Activated CD4-positive, alpha-beta T cell treated with anti-CD3 and anti-CD28 coated beads for 48 hours (primary cell): ENCODE measurements at places on chromosomes 16 and 17.

GRCh38 chr16:51450909-51451308 lies 299.8 kb upstream of the SALL1 start:
- no peak for DNase-seq

GRCh38 chr16:26668026-26668425 lies 398.7 kb upstream of the C16orf82 start:
- no peak for DNase-seq

- no peak for DNase-seq
These were observed 114.1 kb downstream of the NOG start for GRCh38 chr17:56707312-56708219.

- DNase-seq: no peak
These were observed 14.9 kb upstream of the WNT9B start for GRCh38 chr17:46836500-46836899.

GRCh38 chr17:68310152-68310551 lies 18.9 kb downstream of the ARSG start:
- DNase-seq: peak; percentile 45

DNA sequence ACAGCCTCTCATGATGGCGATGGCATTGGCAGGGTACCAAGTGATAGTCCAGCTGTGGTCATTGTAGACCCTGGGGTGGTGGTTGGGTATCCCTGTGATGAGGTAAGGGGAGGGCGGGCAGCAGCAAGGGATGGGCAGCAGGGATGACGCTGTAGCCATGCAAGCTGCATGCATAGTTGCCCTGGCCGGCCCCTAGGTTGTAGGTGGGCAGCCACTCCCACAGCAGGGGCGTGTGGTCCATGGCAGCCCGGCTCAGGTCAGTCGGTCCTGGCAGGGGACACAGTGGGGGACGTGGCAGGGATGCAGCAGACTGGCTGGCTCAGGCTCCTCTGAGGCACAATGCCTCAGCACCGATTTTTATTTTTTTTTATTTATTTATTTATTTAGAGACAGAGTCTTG lies 8.7 kb downstream of the DRC3 start:
- DNase-seq: no peak

GRCh38 chr17:8995711-8996110 lies 25.6 kb upstream of the NTN1 start:
- DNase-seq: no peak

- peak; percentile 3 for DNase-seq
These were observed 107.2 kb upstream of the DYNLRB2 start for GRCh38 chr16:80433623-80434022.

GRCh38 chr17:27664606-27664965 lies 33.6 kb downstream of the LGALS9 start:
- DNase-seq: no peak

DNA sequence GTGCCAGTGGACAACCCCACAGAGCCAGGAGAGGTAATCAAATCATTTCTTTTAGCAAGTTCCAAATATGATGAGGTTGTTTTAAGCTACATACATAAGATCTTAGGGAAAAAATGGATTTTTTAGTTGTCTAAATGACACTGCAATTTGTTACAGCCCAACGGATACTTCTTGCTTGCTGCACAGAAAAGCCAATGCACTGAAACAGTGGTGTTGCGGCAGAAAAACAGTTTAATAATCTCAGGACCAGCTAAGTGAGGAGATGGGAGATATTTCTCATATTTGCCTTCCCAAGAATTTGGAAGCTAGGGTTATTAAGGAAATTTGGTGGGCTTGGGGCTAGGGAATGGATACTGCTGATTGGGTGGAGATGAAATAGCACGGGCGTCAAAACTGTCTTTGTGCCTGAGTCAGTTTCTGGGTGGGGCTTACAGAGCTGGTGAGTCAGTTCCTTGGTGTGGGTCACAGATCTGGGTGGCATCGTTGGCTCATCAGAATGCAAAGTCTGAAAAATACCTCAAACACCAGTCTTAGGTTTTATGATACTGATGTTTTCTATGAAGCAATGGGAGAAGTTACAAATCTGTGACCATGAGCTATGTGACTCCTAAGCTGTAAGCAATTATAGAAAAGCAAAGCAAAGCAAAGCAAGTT lies 255.4 kb downstream of the IRX3 start:
- no peak for DNase-seq

- DNase-seq: no peak
These were observed 15.0 kb downstream of the ITGB4 start for GRCh38 chr17:75736173-75736835.

DNA sequence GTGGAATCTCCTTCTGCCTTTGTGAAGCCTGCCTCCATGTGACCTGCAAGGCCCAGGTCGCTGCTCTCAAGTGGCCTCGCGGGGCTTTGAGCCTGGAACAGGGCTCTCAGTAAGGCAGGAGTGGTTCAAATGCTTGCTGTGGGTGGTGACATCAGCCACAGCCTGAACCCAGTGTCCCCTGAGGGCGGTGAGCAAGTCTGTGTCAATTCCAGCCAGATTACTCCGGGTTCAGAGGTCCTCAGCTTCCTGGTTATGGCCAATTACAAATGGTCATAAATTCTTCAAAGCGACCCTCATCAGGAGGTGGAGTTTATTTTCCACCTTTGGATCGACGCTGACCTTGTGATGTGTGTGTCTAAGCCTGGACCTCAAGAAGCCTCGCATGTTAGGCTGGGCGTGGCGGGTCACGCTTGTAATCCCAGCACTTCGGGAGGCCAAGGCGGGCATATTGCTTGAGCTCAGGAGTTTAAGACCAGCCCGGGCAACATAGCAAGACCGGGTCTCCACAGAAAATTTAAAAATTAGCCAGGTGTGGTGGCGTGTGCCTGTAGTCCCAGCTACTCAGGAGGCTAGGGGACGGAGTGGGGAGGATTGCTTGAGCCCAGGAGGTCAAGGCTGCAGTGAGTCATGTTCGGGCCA lies 17.3 kb downstream of the LGALS3BP start:
- DNase-seq: no peak

GRCh38 chr16:87233928-87234327 lies 83.3 kb downstream of the C16orf95 start:
- DNase-seq: no peak

- DNase-seq: no peak
These were observed 5.9 kb upstream of the RAB40C start for GRCh38 chr16:583815-584591.

DNA sequence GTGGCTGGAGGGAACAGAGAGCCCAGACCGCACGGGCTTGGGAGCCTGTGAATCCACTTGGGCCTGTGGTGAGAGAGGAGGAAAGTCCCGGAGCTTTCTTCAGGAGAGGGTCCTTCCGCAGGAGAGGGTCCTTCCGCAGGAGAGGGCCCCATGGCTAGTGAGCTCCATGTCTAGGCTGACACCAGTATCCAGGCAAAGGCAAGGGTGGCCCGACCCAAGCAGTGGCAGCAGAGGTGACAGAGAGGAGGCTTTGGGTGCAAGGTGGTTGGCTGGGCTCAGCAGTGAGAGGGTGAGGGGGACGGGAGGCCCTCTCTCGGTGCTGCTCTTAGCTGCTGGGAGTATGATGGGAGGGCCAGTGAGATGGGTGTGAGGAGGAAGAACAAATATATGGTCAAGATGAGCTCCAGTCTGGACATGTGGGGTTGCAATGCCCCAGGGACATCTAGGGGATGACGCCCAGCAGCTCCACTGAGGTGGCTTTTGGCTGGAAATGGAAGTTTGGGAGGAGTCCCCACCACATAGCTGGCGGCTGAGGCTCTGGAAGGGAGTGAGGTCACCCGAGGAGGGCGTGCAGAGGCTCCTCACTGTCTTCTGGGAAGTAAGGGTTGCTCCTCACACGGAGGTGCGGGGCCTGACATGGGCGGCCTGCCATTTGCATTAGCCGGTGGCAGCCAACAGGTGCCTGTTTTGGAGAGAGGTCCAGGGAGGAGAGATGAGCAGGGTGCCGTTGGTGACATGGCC lies 2.3 kb upstream of the HSD3B7 start:
- DNase-seq: no peak

DNA sequence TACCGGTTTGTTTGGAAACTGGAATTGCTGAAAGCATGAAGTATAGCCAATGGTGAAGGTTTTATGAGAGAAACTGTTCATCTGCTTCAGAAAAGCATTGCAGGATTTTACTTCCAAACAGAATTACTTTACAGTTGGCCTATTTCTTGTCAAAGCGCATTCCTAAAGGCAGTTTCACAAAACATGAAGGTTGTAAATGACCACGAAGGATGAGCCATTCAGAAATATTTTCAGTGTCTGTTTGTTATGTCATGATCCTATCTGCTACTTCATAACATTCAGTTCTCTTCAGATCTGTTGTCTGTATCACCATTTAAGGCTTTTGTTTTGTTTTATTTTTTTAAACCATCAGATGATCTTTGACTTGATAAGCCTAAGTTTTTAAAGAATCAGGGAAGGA lies 45.7 kb downstream of the AATF start:
- no peak for DNase-seq

DNA sequence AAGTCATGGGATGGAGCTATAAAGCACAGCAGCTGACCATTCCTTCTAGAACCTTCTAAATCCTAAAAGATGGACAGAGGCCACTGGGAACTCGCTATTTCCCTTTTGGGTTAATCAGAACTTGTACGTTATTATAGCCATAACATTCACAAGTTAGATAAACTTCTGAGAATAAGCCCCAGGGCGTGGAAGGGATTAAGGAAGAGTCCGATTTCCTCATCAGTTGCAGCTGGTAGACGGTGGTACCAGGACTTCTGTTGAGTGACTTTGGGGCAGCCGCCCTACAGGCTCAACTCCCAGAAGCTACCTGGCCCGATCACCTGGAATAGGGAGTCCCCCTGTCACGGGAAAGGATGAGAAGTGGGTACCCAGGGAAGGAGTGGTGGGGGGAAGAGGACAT lies 370.1 kb upstream of the ZFHX3 start:
- no peak for DNase-seq

- DNase-seq: no peak
These were observed 6.5 kb upstream of the CDH5 start for GRCh38 chr16:66359811-66360608.

DNA sequence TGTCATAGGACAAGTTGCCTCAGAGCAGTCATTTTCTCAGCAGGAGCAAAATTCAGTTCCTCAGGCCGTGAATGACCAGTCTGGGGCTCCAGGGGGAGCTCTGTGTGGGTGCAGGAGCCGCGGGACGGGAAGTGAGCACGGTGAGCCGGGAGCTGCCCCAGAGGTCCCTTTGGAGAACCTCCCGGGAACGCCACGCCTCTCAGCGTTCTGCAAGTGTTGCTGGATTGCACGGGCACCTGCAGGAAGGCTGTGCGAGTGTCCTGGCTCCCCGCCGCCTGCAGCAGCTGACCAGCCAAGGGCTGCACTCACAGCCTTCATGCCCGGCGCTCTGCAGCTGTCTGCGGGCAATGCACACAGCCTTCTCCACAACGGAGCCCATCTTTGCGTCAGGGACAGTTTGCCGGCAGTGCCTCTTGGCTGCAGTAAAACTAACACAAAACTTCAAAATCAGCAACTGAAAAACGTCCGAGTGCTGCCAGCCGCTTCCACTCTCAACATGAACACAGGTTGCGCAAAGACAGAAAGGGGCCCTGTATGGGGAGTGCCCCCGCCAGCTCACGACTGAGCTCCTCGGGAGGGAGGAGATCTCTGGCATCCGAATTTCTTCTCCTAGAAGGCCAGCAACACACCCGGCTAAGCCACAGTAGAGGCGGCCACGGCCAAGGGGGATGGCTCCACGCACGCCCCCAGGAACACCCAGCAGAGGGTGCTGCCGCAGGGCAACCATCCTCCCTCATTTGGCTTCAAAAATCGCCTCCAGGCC lies 16.0 kb downstream of the NDUFAF8 start:
- no peak for DNase-seq

DNA sequence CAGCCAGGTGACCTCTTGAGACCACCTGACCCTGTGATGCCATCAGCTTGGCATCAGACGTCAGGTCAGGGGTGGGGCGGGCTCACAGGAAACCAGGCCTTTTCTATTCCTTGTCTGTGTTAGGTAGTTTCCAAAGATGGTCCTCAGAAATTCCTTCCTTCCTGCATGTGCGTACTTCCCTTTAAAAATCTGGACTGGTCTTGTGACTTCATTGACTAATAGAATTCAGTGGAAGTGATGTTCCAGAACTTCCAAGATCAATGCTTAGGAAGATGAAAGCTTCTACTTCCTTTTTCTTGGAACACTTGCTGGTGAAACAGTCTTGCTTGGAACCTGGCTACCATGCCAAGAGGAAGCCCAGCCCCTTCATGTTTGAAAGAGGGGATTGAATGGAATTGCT lies 10.0 kb upstream of the N4BP1 start:
- no peak for DNase-seq

DNA sequence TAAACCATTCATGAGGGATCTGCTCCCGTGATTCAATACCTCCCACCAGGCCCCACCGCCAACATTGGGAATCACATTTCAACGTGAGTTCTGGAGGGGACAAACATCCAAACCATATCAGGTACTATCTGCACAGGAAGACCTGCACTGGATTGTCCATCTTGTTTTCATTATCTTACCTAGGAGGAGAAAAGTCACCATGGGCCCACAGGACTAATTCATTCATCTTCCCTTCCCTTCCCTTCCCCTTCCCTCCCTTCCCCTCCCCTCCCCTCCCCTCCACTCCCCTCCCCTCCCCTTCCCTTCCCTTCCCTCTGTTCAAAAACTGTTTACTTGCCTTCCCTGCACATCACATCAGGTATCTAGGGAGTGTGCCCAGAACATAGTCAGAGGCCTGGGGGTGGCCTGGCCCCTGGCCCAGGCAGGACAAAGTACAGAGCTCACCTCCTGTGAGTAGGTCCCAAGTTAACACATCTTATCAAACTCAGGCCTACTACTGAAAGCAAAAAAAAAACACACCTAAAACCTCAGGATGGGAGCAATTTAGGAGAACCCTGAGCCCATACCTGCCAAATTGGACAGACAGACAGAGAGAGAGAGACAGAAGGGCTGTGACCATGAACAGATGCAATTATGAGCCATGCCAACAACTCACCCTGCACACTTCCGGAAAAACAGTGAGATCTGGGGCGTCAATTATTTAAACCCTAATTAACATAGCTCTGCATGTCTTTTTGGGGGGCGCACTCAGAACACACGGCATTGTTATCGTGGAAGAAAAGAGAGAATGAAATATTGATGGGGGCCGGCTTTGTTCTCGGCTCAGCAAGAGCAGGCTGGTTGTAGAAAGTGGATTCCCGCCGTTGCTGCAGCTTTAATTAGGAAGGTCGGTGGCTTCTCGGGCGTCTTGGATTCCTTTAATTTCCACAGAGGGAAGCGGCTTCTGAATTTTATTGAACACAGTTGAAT lies 151.2 kb downstream of the IRX5 start:
- DNase-seq: no peak

GRCh38 chr16:17396762-17397498 lies 73.8 kb downstream of the XYLT1 start:
- no peak for DNase-seq

GRCh38 chr17:73617501-73617900 lies 26.7 kb downstream of the SDK2 start:
- no peak for DNase-seq

GRCh38 chr16:9948933-9949332 lies 233.3 kb downstream of the GRIN2A start:
- no peak for DNase-seq

GRCh38 chr16:3085868-3086595 lies 13.1 kb downstream of the ZSCAN10 start:
- no peak for DNase-seq

- no peak for DNase-seq
These were observed 58.4 kb downstream of the NXN start for GRCh38 chr17:921161-921560.
